Epithelial cell of esophagus (primary cell): ENCODE measurements at places on chromosomes 5 and 9.

DNA sequence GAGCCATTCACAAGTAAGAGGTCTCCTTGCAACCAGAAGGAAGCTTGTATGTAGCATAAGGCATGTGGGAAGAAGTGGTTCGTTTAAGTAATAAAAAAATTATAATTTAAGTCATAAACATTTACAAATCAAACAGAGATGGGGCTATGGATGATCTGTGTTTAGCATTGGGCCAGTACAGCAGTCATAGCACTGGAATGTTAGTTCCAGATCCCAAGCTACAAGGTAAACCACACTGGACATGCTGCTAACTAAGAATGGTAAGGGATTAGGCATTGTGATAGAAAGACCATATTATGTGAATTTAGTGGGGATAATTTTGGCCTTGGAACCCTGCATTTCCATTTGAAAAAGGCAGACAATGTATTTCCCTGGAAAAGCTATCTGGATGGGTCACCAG lies 170.4 kb upstream of the KCNN2 start:
- DNase-seq, result no peak

- peak; percentile 47 for DNase-seq
Observed at GRCh38 chr9:126915281-126915816, 767 bp downstream of the RALGPS1 start.

GRCh38 chr9:124771867-124772679 lies 962 bp upstream of the NR6A1 start:
- DNase-seq, result peak; percentile 71

GRCh38 chr5:144189800-144190429 lies 19.2 kb downstream of the KCTD16 start:
- peak; percentile 88 for DNase-seq

GRCh38 chr9:23829580-23830475 lies 3.8 kb upstream of the ELAVL2 start:
- peak; percentile 65 for DNase-seq

DNA sequence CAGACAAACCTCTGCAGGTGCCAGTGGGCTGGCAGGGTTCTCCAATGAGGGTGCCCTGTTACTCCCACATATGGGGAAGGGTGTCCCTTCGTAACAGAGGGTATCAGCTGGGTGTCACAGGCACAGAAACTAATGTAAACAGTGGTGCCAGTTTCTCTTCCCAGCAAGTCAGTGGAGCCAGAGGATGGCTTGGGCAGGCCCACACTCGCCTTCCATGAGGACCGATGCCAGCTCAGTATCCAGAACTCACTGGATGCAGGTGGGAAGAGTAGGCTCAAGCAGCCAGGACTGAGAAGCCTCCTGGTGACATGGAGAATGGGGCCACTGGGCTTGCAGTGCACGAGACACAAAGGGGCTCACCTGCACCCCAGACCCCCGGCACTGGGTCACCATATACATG lies 30.4 kb downstream of the FSTL4 start:
- peak; percentile 62 for DNase-seq

DNA sequence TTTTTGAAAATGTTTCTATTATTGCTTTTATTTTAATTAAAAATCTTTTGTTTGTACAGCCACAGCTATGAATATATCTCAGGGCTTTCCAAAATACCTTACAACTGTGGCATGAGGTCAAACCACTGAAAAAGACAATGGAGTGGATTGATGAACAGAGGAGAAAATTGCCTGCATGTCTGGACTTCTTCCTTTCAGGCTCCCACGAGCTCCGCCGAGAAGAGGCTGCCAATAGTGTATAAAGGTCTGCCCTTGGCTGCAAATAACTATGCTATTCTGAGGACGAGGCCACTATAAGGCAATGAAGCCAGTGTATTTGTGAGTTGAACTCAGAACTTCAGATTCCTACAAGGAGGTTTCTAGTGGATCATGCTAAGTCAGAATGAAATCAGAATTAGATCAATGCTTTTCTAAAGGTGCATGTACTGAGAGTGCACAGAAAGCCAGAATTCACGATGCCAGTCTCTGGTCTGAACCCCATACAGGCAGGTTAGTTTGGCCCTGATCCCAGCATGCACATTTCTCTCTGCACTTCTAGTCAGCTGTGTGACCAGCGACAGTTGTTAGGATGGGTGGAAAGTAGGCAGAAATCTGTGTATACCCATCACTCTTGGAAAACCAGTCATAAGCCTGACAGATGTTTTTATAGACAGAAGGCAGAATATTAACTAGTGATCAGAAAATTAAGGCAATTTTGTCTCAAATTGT lies 42.7 kb upstream of the PLPP1 start:
- DNase-seq, result peak; percentile 70

GRCh38 chr9:124297551-124297901 lies 39.8 kb downstream of the NEK6 start:
- DNase-seq, result peak; percentile 84

DNA sequence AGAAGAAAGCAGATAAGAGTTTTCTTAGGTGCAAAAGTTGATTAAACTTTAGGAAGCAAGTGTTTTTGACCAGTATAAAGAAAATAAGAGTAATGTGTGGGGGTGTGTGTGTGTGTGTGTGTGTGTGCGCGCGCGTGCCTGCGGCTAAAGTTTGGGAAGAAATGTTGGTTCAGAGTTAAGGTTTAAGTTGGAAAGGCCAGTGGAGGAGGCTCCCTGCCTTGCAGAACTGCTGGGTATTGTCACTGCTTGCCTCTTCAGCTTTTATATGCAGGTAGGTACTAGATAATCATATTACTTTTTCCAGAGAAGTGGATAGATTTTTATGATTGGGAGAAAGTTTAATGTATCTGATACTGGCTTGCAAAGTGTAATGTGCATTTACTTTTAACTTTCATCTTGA lies 2.0 kb downstream of the PIK3R1 start:
- DNase-seq, result peak; percentile 13

DNA sequence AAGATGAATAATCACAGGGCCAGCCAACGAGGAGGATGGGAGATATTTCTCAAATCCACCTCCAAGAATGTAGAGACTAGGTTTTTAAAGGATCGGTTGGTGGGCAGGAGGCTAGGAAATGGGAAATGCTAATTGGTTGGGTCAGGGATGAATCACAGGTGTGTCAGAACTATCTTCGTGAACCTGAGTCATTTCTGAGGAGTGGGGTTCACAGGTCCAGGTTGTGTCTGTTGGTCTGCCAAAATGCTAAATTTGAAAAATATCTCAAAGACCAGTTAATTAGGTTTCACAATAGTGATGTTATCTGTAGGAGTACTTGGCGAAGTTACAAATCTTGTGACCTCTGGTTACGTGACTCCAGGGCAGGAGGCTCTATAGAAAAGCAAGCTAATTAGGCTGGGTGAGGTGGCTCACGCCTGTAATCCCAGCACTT lies 2.6 kb upstream of the PLAA start:
- DNase-seq, result peak; percentile 46

GRCh38 chr9:32716955-32717543 lies 66.3 kb upstream of the TMEM215 start:
- no peak for DNase-seq

DNA sequence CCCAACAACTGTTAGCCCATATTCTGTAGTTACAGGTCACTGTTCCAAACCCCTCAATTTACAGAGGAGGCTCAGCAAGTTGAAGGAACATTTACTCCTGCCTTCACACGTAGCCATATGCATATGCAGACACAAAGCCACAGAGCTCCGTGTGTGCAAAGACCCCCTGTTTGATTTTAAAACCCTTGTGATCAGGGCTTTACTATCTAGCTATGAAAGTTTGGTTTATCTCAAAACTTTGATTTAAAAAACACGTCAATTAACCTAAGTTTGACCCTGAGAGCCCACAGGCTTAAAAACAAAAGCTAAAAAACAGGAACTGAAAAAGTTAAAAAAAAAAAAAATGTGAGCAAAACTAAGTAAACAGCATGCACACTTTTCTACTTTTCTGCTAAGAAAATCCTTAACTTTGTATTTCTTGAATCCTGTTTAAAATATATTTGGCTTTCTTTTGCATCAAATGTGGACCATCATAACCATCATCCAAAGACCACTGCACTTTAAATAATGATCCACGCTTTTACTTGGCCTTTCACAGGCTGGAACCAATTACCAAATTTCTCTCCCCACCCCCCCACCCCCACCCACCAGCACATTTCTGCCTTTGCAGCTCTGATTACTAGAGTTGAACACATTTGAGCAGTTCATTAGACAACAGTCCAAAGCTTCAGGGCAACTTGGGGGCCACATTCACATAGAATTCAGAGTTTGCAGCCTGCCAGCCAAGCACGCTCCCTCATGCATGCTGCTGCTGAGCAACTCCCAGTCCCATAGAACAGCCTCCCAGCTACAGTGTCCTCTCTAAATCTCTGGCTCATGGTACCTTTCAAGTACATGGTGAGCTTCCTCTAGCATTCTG lies 128.8 kb upstream of the MAP3K1 start:
- DNase-seq, result no peak

DNA sequence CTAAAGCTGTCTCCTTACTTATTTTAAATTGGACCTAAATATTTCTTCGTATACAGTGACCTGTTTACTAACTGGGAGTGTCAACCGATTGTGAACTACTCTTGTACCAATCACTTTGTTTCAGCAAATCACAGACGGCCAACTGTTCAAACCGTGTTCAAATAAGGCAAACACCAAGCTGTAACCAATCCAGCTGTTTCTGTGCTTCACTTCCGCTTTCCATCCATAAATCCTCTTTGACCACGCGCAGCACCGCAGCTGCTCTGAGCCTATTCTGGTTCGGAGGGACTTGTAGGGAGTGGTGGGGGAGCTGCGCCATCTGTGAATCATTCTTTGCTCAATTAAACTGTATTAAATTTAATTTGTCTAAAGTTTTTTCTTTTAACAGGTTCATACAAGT lies 4.8 kb upstream of the FAM240B start:
- no peak for DNase-seq

- DNase-seq, result no peak
Observed at GRCh38 chr5:81027481-81028058, 67.4 kb downstream of the RASGRF2 start.

DNA sequence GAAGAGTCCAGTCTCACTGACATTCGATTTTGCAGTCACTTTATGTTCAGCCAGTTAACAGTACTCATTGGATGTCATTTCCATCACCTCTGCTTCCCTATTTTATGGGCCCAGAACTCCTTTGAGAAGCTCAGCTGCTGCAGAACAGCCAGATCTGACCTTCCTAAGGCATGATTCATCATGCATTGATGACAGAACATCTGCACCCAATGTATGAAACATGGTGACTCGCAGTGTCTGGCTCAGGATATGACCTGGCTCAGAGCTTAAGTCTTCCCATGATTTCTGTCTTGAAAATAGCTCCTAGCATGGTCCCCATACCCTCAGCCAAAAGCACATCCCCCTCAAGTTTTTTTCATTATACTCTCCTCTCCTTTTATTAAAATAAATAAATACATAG lies 92.6 kb upstream of the TRIM32 start:
- peak; percentile 87 for DNase-seq

GRCh38 chr5:26339576-26339975 lies 698.8 kb downstream of the CDH9 start:
- DNase-seq, result no peak
